Inflammatory macrophage (primary cell): ENCODE measurements at places on chromosomes 5 and 9.

DNA sequence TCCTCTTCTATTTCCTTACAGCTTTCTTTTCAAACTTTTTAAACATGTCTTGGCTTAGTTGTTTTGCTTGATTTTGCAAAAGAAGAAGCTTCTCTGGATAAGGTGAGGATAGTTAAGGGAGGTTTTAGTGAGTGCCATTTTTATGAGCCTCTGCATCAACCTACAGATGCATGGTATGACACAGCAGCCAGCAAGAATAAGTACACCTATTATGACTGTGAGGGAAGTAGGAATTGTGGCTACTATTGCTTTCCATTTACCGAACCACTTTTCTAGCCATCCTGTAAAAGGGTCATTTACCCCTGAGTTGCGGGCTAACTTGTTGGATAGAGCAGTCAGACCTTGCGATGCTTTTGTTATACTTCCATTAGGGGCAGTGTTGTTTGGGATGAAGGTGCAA is 7.0 kb upstream of the TUT7 start:
- no peak for DNase-seq

- no peak for DNase-seq
Observed at GRCh38 chr5:134136771-134137170, 22.3 kb downstream of the TCF7 start.

DNA sequence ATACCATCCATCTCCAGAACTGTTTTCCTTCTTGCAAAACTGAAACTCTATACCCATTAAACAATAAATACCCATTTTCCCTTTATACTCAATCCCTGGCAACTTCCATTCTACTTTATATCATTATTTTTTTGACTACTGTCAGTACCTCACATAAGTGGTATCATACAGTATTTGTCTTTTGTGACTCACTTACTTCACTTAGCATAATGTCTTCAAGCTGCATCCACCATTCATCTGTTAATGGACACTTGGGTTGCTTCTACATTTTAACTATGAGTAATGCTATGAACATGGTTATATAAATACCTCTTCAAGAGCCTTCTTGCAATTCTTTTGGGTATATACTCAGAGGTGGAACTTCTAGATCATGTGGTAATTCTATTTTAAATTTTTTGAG is 11.6 kb upstream of the TYRP1 start:
- DNase-seq: no peak

DNA sequence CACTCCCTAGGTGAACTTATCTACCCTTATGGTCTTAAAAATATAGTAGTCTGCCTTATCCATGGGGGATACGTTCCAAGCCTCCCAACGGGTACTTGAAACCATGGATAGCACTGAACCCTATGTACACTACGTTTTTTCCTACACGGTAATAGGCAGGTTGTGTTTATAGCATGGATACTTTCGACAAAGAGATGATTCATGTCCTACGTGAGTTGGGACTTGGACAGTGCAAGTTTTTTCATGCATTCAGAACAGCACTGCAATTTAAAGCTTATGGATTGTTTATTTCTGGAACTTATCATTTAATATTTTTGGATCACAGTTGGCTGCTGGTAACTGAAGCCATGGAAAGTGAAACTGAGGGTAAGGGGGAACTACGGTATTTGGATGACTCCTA is 88.1 kb downstream of the CNTLN start:
- DNase-seq: no peak

- DNase-seq: peak; percentile 45
Observed at GRCh38 chr9:86183229-86184137, 76.0 kb downstream of the C9orf153 start.

- DNase-seq: no peak
Observed at GRCh38 chr9:105403552-105404248, 44.1 kb upstream of the FSD1L start.

- peak; percentile 42 for DNase-seq
Observed at GRCh38 chr9:91117959-91118703, 243.6 kb downstream of the AUH start.

- DNase-seq: peak; percentile 75
Observed at GRCh38 chr5:91052977-91053740, 330.0 kb downstream of the ARRDC3 start.

GRCh38 chr9:93477397-93477796 is 24.0 kb upstream of the FAM120AOS start:
- DNase-seq: no peak

- DNase-seq: no peak
Observed at GRCh38 chr9:35967042-35967441, 9.1 kb upstream of the OR2S2 start.

- peak; percentile 11 for DNase-seq
Observed at GRCh38 chr5:133404724-133405123, 207.6 kb downstream of the FSTL4 start.

GRCh38 chr5:69257577-69257976 is 22.9 kb downstream of the CDK7 start:
- no peak for DNase-seq
